ENCODE measurements at places on chromosomes 16 and 17.

DNA sequence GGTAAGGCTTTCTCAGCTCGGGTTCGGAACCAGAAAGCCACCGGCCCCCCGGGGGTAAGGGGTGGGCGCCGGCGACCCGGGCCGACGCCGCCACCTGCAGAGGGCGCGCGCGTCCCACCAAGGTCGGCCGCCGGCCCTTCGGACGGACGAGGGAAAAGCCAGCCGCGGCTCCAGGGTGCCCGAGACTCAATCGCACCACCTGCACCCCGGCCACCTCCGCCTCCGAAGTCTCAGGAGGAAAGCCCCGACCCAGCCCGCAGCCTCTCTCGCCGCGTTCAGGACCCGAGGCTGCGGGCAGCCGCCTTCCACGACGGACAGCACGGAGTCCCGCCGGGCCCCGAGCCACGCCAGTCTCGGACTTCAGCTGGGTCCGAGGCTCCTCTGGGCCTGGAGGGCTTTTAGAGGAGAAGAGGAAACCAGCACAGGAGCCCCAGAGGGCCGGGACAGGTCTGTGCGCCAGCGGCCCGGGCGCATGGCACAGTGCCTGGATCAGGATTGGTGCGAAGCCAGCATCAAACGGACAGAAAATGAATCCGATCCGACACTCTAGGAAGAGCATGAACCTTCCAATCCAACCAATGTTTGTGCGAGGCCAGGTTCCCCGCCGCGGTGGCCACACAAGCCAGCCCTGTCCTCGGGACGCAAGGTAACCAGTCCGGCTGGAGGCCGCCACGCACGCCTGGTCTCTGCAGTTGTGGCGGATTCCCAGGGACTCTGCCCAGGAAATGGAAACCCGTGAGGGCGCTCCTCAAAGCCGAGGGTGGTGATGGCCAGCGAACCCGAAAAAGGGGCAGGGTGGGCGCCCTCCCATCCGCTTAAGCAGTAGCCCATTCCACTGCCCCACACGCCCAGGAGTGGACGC, 6.7 kb downstream of the CBX8 start:
- no peak for DNase-seq

DNA sequence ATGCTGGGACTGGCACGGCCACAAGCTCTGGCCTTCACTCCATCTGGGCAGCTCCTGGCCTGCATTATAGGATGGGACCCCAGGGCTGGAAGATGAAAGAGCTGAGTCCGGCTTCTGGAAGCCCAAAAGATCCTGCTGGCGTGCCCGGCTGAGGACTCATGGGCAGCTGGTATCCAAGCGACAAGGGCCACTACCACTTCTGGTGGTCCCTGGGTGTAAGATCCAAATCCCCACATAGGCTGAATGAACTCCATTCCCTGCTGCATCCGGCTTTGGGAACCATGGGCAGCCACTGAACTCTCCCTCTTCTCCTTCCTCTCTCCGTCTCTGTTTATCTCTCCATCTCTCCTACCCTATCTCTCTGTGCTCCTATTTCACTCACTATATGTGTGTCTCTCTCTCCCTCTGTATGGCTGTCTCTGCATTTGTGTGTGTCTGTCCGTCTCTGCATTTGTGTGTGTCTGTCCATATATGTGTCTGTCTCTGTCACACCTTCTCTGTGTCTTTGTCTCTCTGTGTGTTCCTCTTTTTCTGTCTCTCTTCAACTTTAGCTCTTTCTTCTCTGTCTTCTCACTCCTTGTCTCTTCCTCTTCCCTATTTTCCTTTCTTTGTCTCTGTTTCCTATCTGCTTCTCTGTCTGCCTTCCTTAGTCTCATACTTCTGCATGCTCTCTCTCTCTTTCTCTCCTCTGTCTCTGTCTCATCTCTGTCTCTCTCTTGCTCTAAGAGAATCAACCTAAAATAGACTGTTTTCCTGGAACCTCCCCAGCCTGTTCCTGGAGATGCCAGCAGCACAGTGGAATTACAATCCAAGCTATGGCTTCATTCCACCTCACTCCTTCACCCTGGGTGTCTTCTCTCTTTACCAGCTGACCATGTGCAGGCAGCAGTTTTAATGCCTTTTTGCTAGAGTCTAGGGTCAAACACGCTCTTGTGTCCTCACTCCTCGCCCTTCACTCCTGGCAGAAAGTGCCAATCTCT, 60.4 kb upstream of the IRX6 start:
- no peak for DNase-seq

- DNase-seq, result no peak
Measured at GRCh38 chr17:79545251-79546005, 65.4 kb downstream of the RBFOX3 start.

DNA sequence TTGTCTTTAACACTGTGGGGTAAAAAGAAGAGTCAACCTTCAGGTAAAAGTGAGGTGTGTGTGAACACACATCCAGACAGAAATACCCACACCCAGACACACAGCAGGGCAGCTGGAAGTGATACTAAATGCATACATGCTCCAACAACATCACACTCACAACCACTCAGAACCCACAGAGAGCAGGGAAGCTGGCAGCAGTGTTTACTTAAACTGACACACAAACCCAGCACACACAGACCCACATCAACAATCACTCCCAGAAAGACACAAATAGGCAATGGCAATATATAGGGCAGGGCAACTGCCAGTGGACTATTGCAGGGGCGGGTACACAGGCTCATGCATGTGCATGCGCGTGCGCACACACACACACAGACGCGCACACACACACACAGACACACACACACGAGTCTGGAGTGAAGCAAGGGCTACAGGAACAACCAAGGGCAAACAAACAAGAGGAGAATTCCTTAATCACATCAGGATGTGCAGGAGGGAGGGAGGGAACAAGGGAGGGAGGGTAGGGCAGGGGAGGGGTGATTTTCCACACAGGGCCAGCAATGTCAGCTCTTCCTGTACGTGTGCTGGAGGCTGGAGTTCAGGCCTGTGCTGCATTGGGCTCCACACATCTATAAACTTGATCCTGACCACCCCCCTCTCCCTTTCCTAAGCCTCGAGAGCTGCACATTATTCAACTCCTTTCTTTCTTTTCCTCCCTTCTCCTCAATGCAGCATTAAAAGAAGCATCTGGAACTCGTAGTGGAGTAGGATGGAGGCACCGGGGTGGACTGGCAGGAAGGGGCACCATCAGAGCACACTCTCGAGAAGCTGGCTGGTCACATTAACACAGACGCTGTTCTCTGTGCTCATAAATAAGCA, 30.1 kb downstream of the HIC1 start:
- DNase-seq, result no peak

DNA sequence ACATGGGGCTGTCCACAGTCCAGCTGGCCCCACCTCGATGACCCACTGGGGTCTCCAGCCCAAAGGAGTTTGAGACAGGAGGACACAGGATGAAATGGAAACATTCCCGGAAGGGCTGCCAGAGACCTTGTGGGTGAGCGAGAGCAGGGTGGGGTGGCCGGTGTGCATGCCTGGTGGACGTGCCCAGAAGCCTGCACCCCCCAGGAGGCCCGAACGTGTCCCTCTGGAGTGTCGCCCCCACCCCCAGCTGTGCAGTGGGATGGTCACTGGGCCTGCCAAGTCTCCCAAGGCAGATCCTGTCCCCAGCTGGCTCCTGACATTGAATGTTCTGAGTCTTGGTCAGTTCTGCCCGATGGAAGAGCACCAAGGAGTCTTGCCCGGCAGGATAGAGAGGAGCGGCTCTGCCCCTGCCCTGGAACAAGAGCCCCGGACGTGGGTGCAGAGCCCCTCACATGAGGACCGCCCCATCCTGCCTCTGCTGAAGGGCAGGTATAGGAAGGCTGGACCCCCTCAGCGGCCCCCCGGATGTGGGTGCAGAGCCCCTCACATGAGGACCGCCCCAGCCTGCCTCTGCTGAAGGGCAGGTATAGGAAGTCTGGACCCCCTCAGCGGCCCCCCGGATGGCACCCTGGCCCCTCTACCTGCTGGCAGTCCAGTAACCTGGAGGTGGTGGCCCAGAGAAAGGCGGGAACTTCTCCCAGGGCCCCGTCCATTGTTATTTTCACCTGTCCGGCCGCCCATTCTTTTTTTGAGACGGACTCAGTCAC, 3.1 kb upstream of the CAPN15 start:
- no peak for DNase-seq

GRCh38 chr17:40068917-40069750, 6.4 kb downstream of the THRA start:
- peak; percentile 69 for DNase-seq

GRCh38 chr17:50585346-50585745, 24.8 kb downstream of the CACNA1G start:
- no peak for DNase-seq

DNA sequence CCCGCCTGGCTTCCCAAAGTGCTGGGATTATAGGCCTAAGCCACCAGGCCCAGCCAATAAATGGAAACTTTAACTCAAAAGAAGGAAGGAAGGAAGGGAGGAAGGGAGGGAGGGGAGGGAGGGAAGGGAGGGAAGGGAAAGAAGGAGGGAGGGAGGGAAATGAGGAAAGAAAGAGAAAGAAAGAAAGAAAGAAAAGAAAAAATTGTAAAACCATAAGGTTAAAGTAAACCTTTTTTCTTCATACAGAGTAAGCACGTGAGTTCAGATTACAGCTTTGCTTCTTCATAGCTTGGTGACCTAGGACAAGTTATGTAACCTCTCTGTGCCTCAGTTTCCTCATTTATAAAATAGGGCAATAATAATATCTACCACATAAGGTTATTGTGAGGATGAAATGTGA, 26.0 kb downstream of the LRRC37B start:
- no peak for DNase-seq

DNA sequence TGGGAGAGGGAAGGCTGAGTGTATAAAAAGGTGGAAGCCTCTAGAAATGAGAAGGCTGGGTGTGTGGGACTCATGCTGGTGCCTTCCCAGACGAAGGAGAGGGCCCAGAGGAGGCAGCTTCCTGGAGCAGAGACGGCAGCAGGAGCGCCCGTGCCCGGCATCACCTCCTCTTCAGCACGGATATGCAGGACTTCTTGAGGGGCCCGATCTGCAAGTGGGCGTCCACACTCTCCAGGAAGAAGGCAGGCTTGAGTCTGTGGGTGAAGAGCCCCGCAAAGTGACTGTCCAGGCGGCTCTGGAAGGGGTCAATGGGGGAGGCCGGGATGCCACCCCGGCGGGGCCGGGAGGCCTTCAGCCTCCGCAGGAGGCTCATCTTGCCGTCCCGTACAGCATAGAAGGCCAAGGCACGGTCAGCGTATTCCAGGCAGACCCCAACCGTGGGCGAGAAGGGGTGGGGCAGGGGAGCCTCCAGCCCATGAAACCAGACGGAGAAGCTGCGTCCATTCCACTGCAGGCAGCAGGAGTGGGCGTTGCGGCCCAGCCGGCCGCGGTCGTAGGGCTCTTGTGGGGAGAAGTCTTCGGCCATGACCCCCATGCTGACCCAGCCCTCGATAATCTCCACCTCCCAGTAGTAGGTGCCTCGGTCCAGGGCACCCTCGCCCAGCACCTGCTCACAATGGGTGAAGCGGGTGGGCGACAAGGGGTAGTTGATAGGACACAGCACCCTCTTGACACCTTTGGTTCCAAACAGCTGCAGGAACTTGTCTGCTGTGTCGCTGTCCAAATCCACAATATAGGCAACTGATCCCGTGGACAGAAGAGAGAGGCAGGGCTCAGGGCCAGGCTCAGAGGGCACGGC, 3.8 kb downstream of the TRIM47 start:
- no peak for DNase-seq

DNA sequence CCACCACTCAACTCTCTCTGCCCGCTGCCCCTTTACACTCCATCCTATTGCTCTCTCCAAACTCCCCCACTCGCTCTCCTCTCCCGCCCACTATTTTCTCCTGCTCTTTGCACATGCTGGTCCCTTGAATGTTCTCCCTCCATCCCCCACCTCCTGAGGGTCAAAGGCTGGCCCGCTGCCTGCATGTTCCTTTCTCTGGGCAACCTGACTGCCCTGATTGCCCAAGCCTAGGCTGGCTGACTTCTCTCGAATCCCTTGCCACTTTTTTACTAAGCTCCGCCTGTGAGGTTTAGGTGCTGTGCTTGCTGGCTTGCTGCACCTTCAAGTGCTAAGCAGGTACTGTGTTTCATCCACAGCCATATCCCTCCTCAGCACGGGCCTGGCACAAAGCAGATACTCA, 2.7 kb downstream of the EMC8 start:
- DNase-seq, result no peak

- no peak for DNase-seq
Measured at GRCh38 chr17:30921544-30922196, at the start of gene ADAP2. ADAP2 (plus strand) TSS chr17:30921945; CDS start chr17:30922015, 70 bp downstream.

- no peak for DNase-seq
Measured at GRCh38 chr16:90047714-90048346, 28.6 kb upstream of the DBNDD1 start.

DNA sequence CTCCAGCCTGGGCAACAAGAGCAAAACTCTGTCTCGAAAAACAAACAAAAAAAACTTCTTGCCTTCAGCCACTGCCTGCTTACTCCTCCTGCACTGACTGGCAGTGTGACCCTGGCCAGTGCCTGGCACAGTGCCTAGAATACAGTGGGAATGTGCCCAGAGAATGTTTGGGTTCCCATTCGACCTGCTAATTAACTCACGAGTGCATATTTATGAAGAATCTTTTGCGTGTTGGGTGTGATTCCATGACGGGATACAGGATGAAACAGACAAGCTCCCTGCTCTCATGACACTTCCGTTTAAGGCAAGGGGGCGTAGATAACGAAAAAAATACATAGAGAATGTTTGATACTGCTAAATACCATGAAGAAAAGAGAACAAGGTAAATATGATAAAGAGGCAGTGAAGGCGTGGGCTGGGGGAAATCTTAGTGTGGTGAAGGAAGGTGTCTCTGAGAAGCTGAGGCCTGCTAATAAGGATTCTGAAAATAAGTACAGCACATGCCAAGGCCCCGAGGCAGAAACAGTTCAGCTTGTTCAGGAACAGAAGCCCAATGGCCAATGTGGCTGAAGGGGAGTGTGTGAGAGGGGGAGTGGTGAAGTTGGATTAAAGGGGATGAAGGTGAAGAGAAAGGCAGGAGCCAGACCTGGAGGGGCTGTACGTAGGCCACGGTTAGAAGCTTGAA, 4.3 kb downstream of the ABI3 start:
- no peak for DNase-seq

DNA sequence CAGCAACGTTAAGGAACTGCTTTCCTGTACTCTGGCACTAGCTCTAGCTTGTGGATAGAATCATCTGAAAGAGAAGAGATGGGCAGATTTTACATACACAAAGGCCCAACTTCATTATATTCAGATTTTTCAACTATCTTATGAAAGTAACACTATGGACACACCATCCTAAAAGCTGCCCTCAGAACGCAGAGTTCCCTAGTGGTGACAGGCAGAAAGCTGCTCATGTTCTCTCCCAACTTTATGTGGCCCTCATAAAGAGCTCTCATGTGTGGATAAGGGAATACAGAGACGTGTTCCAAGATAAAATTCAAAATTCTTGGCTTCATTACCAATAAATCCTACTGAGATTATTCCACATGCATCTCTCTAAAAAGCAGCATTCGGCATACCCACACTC, 1.5 kb downstream of the CFAP20 start:
- no peak for DNase-seq

GRCh38 chr17:80116921-80117380, 15.6 kb downstream of the GAA start:
- DNase-seq, result no peak

Measured in stimulated activated CD8-positive, alpha-beta memory T cell treated with anti-CD3 and anti-CD28 coated beads, Interleukin-2, amount 100 ng/mL, for 1 hour (primary cell).